ENCODE measurements at places on chromosomes 1 and 21.

GRCh38 chr1:87296206-87296605 lies 32.5 kb upstream of the LMO4 start:
- DNase-seq, result no peak

DNA sequence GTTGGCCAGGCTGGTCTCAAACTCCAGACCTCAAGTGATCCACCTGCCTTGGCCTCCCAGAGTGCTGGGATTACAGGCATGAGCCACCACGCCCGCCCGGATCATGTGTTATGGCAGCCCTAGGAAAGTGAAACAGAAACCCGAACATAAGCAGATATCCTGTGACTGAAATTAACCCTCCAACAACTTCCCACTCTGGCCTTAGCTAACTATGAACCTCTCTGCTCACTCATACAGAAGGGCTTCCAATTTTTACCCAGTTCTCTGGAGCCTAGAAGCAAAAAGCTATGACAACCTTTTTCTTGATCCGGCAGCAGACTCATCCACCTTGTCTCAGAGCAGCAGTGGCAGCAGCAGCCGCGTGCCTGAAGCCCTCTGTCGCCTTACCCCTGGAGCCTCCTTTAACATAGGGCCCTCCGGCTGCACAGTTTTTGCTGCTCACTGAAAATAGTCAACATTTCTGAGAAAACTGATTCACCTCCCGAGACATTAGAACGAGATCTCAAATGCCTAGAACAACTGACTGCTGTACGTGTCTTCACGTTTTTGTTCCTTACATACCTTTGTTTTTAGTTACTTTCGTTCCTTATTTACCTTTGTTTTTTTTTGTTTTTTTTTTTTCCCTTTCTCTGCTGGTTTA lies 9.3 kb downstream of the CBR1 start:
- DNase-seq, result no peak

DNA sequence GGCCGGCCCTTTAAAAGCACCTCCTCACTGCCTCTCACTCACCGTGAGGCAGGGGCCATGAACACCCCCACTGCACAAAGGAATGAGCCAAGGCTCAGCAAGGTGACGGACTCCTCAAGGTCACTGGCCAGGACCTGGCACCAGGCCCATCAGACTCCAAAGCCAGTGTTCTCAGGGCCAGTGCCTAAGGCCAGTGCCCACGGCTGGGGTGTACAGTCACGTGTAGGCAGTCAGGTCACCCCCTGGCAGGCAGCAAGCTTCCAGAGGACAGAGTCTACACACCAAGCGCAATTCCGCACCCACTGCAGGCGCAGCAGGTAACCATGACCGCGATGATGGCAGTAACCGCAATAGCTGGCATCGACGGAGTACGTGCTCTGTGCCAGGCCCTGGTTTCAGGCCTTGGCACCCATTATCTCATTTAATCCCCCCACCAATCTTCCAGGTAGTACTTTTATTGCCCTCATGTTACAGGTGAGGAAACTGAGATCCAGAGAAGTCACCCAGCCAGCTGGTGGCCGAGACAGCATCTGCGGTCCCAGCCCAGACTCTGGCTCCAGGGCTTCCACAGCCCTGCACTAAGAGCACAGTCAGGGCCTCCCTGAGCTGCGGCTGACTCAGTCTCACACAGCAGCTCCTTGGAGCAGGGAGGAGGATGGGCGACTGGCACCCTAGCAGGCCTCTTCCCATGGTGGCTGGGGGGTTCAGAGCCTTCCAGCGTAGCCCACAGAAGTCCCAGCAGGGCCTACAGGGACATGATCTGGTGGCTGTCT lies 27.0 kb downstream of the RAP1GAP start:
- no peak for DNase-seq

DNA sequence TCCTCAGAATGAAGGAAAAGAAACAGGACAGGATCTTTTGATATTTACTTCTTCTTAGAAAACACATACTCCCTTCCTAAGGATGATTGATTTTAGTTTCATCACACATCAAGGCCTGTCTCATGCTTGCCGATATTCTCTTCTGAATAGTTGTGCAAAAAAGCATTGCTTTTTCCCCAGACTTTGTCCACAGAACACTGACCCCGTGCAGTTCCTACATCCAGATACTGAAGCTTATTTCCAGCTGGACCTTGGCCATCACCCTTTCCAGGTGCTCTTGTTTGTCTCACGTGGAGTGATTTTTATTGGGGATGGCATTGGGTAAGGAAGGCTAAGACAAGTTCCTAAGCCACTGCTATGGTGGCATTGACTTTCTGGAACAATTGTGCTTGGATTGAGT lies 197.3 kb upstream of the HOOK1 start:
- no peak for DNase-seq

GRCh38 chr1:41015897-41016470 lies 5.5 kb downstream of the SLFNL1 start:
- DNase-seq, result no peak

GRCh38 chr1:16920951-16921350 lies 780 bp upstream of the CROCC start:
- no peak for DNase-seq

DNA sequence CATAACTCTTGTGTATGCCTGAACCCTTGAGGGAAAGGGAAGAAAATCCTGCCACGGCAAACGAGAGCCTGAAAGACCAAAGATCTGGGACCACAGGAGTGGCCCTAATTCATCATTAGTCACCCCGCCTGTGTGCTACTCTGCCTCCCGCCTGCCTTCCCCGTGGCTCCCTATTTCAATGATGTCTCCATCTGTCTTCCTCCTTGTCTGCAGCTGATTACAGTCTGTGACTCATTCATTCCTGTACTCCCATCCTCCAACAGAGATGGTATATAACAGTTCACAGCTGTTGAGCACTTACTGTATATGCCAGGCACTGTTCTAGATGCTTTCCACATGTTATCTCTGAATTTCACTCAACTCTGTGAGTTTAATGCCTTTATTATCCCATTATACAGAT lies 96.6 kb downstream of the SEC16B start:
- DNase-seq, result peak; percentile 49

DNA sequence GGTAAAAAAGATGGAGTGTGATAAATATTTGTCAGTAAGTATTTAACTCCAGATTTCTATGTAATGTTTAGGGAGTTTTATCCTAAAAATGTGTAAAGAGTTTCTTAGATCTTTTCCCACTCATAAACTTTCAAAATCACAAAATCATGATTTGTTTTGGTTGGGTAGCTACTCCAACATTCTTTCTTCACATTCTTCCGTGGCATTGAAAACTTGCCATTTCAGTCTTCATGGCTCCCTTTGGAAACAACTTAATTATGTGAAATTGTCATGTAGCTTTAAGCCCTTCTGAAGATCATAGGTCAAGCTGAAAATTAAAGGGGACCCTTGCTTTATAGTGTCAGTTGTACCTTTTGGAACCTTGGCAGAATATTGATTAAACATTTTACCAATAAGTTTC lies 73.2 kb downstream of the ADGRL2 start:
- DNase-seq, result no peak

GRCh38 chr1:107277022-107277421 lies 136.2 kb downstream of the NTNG1 start:
- peak; percentile 21 for DNase-seq

- no peak for DNase-seq
Observed at GRCh38 chr1:172895050-172895460, 155.7 kb downstream of the TNFSF18 start.

DNA sequence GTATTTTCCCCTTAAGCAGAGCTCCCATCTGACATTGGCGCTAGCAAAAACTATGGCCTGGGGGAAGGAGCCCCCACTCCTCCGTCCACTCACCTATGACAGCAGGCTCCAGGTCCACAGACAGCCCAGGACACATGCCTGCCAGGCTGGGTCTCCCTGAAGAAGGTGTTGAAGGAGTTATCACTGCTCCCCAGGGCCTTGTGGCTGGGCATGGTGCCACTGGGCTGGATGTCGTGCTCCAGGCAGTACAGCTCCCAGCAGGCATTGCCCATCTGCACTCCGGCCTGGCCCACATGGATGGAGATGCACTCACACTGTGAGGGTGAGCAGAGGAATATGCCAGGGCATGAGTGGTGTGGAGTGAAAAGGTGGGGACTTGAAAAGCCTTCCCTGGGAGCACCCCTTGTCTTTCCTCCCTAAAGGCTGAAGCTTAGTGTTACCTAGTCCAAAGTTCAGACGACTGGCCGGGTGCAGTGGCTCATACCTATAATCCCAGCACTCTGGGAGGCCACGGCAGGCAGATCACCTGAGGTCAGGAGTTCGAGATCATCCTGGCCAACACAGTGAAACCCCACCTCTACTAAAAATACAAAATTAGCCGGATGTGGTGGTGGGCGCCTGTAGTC lies 30.0 kb downstream of the RABIF start:
- DNase-seq, result no peak

DNA sequence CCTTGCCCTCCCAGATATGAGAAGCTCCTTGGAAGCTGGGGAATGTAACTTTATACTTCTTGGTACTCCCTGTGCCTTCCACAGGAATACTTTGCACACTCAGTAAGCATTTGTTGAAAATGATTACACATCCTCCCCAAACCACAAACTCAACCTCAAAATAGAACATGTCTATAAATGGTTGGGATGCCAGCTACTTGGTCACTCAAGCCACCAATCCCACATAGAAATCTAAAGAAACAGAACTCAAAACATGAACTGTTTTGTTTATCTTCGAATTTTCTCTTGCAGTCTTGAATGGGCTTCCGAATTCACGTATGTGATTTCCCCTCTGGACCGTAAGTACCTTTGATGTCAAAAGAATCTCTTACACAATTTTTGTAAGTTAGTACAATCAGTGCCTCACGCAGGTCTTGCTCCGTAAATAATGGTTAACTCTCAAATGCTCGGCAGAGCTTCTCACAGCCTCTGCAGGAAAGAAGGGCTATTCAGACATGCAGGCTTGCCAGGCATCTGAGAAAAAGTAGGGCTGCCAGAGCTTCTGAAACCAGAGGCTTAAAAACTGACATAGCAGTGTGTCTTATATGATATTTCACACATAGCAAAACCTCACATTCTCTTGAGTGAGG lies 26.9 kb downstream of the SORT1 start:
- DNase-seq, result peak; percentile 76

DNA sequence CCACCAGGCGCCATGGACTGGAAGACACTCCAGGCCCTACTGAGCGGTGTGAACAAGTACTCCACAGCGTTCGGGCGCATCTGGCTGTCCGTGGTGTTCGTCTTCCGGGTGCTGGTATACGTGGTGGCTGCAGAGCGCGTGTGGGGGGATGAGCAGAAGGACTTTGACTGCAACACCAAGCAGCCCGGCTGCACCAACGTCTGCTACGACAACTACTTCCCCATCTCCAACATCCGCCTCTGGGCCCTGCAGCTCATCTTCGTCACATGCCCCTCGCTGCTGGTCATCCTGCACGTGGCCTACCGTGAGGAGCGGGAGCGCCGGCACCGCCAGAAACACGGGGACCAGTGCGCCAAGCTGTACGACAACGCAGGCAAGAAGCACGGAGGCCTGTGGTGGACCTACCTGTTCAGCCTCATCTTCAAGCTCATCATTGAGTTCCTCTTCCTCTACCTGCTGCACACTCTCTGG lies 3.8 kb downstream of the GJB3 start:
- DNase-seq, result no peak

GRCh38 chr1:228488818-228489674 lies 1.9 kb downstream of the RNF187 start:
- no peak for DNase-seq

DNA sequence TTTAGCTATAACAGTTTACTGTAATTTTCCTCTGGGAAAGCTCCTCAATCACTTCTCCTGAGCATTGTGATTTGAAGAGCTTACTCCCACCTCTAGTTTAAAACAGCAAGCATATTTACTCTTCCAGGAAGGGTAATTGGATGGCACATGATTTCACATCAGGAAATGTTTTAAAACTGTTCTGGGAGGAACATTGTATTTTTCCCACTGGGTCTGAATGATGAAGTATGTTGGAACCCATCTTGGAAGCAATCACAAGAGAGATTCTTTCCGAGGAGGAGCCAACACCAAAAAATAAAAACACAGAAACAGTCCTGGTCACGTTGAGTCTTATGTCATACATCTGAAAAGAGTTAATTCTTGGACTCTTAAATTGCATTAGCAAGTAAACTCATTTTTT lies 17.3 kb downstream of the MAP10 start:
- no peak for DNase-seq

DNA sequence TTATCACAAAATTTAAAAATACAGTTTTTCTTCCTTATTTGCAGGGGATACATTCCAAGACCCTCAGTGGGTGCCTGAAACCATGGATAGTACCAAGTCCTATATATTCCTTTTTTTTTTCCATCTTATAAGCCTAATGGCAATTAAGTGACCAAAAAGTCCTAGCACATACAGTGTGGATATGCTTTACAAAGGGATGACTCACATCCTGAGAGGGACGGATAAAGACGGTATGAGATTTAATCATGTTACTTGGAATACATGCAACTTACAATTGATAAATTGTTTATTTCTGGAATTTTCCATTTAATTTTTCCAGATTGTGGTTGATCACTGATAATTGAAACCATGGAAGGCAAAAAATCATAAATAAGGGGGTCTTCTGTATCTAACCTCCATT lies 181.2 kb upstream of the BRINP3 start:
- no peak for DNase-seq

GRCh38 chr1:201025571-201026002 lies 2.1 kb upstream of the KIF21B start:
- peak; percentile 55 for DNase-seq

- peak; percentile 27 for DNase-seq
Observed at GRCh38 chr1:225763716-225764548, 13.7 kb upstream of the SRP9 start.

DNA sequence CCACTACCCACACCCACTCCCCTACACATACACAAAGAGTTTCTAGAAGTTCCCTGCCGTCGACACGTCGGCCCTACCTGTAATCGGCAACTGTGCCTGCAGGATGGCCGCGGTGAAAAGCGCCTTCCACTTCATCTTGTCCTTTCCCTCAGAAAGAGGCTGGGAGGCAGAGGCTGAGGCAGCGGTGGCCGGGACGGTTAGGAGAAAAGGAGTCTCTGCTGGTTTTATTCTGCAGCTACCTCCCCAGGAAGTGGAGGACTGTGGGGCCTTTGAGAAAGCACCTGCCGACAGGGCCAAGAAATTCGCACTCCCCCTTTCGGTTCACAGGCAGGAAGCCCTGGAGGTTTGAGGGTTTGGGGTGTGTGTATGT lies at the start of gene CD247:
Gene CD247, minus strand, starts transcription at position 199 of the 370 bp plus-strand sequence. Its CDS starts 64 bp downstream, at position 135.
- DNase-seq, result no peak

GRCh38 chr1:101144671-101145448 lies 92.0 kb upstream of the S1PR1 start:
- no peak for DNase-seq

DNA sequence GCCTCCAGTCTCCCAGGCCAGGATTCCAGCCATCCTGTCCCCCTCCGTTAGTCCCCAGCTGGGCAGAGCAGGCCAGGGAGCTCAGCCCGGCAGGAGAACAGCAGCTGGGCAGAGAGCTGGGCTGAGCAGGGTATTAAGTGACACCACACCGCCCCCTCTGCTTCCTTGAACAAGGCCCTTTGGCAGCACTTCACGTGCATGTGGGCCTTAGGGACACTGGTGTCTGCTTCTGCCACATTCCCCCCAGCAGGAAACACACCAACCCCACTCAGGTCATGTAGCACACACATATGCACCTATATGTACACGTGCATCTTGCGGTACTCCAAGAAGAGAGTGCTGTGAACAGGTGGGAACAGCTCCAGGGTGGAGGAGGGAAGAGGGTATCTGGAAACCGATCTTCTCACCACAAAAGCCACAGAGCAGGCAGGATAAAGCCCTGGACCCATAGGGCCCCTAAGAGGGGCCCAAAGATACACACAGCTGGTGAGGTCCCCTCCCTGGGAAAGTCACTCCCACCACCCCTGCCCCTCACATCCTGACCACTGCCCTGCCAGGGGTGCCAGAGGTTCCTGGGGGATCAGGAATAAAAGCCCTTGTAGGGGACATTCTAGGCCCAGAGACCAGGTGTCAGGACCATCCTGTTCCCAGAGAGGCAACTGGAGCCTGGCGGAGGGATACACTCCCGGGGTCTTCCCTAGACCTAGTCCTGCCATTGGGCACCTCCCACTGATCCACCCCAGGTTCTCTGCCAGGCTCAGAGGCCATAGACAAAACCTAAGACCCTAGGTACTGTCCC lies 4.5 kb downstream of the EPHA2 start:
- DNase-seq, result peak; percentile 42

Measured in urothelium cell line (cell line).